Heart left ventricle (tissue), 16 donors: ENCODE measurements at places on chromosomes 11 and 22. TPM values are rescaled to one million over a fixed set of nuclear protein-coding genes. Genes with fewer than 3 reads are reported as not detected.

The TUBGCP6 gene
- total RNA-seq, result 18.1 TPM

The PRR5L gene
- 2.6 TPM for total RNA-seq

The ZP1 gene
- total RNA-seq, result not detected

The SLC6A5 gene
- not detected for total RNA-seq

The ISX gene
- total RNA-seq, result not detected

The RFPL1 gene
- not detected for total RNA-seq

The OR52E8 gene
- total RNA-seq, result not detected

The CREB3L1 gene
- total RNA-seq, result 31.9 TPM
